ENCODE measurements at places on chromosomes 5 and 9.

GRCh38 chr9:121607434-121608167 is 43.8 kb upstream of the DAB2IP start:
- DNase-seq, result no peak

GRCh38 chr5:163569284-163569683 is 63.9 kb downstream of the MAT2B start:
- no peak for DNase-seq

DNA sequence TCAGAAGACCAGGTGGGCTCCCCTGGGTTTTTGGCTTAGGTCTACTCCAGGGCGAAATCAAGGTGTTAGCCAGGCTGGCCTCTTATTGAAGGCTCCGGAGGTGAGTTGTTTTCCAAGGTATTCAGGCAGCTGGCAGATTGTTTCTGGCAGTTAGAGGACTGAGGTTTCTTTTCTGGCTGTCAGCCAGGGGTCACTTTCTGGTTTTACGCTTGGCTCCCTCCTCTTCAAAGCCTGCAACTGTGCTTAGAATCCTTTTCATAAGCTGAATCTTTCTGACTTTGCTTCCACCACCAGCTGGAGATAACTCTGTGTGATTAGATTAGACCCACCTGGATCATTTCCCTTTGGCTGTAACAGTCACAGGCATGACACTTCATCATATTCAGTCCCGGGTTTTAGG is 24.6 kb downstream of the RFK start:
- DNase-seq, result no peak

- no peak for DNase-seq
Observed at GRCh38 chr9:95634536-95634935, 117.8 kb upstream of the PTCH1 start.

GRCh38 chr9:105278751-105279150 is 34.3 kb downstream of the SLC44A1 start:
- DNase-seq, result no peak

DNA sequence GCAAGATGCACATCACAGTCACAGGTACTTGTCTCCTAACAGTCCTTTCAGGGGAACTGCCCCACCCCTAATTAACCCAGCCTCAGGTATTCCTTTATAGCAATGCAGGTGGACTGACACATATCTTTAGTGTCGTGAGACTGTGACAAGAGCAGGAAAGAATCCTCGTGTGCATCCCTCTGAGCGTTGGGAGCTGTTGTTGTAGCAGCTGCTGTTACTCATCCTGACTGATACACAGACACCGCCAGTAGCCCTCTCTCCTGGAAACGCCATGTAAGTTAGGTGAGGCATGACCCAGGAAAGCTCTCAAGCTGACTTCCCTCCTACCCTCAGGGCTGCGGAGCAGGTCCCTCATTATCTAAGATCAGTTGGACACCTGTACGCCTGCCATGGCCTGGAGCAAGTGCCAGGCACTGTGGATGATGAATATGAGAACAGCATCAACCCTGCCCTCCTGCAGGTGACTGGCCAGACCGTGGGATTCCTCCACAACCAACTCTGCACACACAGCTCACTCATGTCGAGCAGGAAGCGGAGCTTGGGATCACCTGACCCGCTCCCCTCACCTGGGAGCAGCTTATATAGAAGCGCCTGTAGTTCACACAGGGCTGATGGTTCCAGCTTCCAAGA is 10.2 kb upstream of the LCN15 start:
- DNase-seq, result no peak

GRCh38 chr5:134195666-134196065 is 18.9 kb upstream of the SKP1 start:
- no peak for DNase-seq

GRCh38 chr5:97752871-97753270 is 569.8 kb upstream of the RIOK2 start:
- no peak for DNase-seq

GRCh38 chr5:57207681-57208080 is 33.8 kb downstream of the GPBP1 start:
- DNase-seq, result no peak

DNA sequence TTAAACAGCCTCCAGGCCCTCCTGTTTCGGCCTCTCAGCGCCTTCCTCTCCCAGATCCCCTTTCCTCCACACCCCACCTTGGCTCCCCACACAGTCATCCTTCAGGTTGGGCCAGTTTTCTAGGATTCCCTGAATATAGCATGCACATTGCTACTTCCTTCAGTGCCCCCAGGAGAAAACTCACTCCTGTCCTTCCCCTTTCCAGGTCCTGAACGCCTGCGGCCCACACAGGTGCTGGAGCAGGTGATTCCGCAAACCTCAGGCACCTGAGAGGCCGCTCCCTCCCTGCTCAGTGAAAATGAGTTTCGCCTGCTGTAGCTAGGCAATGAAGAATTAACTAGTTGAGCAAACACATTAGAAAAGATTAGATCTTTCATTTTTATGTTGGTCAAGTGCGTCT is 185.0 kb downstream of the MED10 start:
- DNase-seq, result no peak

DNA sequence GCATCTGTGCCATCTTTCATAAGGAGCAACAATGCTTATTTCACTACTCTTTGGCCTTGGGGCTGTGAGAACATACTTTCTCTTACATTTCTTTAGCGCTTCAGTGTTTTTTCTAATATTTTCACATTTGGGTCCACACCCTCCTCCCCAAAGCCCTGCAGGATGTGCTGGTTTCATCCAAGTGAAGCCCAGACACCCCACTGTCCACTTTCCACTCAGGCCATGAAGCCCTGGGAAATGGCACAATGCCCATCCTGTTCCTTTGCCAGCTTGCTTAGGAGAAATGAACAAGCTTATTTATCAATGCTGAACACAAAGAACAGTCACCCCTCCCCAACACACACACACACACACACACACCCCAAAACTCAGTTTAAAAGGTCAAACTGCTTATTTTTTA is 17.3 kb upstream of the TMOD1 start:
- DNase-seq, result no peak

DNA sequence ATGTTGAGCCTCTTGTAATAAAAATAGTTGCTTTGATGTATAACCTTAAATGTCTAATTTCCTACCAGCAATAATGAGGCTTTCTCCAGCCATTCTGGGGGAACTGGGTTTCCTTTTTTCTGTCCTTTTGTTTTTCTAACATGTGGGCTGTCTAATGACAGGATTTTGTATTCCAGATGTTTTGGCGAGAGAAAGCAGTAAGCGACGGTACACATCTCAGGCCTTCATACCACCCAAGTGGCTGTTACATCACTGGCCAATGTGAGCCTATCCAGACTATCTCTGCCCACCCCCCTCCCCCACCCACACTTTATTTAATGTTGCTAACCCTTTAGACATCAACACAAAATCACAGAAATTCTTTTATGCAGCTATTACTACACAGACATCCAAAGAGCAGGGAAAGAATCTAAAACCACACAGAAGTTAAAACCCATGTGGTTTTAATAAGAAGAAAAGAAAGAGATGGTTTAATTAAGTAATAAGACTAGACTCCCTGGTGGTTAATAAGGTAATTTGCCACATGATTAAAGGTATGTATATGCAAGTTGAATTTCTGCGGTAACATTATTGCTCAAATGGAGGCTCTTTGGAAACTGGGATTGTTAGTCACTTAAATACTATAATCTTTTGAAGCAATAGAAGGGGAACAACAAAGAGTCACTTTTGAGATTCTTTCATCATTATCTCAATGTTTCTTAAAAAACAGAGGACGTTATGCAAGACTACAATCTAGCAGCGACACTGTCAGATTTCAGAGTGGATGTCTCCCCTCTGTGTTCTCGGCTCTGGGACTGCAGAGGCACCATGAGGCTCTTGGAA is 365.1 kb downstream of the ENC1 start:
- no peak for DNase-seq
